Activated T-helper 2 cell treated with anti-CD3 and anti-CD28 coated beads, Interferon-gamma antibody, Interleukin-2, Interleukin-4, amounts not matched to agents 10 μg/mL and 5 μg/mL and 100 μg/mL, durations not matched to agents 14 hours and 24 hours and 36 hours (primary cell): ENCODE measurements at places on chromosomes 5 and 9. TPM values are rescaled to one million over a fixed set of nuclear protein-coding genes. Genes with fewer than 3 reads are reported as not detected.

Gene C5orf63
- 6.1 and 6.4 TPM in 2 replicates for total RNA-seq

Gene SHISAL2B
- not detected in 2 replicates for total RNA-seq

DNA sequence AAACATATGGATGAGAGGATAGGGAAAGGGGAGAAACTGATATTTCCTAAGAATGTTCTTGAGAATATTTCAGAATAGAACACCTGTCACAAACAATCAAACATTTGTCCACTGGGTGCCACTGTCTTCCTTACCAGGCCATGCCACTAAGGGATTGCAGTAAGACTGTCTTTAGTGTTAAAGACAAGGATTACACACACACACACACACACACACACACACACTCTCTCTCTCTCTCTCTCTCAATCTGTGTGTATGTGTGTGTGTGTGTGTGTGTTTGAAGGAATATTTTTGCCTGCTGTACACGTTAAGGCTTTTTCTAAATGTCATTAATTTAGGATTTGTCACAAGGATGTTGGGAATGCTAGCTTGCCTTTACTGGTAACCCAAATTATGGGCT, 54.4 kb downstream of the CCDC192 start:
- no peak overlapping the region for H3K4me3 ChIP-seq
- DNase-seq: no peak
- no peak overlapping the region for H3K27ac ChIP-seq
- H3K4me1 ChIP-seq: no peaks in the 10 kb centered on the region
- peaks cover 12% of the 10 kb centered on the region for H3K27me3 ChIP-seq

DNA sequence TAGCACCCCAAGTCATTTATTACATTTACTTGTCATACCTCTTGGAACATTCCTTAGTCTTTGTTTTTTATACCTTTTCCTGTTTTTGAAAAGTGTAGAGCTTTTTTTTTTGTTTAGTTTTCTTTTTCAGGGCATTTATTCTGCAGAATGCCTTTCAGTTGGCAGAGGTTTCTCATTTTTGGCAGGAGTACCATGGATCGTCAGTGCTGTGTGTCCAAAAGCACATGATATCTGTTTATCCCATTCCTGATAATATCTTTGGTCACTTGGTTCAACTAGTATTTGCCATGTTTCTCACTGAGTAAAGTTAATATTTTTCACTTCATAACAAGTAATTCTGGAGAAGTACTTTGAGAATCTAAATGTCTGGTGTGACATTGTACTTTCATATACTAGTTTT, 10.7 kb downstream of the OGN start:
- H3K27me3 ChIP-seq: no peaks in the 10 kb centered on the region
- H3K27ac ChIP-seq: no peak overlapping the region
- no peaks in the 10 kb centered on the region for H3K36me3 ChIP-seq
- no peak overlapping the region for H3K4me3 ChIP-seq
- H3K4me1 ChIP-seq: peaks cover 2% of the 10 kb centered on the region

GRCh38 chr5:109469896-109470662, 60.3 kb upstream of the PJA2 start:
- peaks cover 18% of the 10 kb centered on the region for H3K27me3 ChIP-seq
- H3K27ac ChIP-seq: no peak overlapping the region
- no peaks in the 10 kb centered on the region for H3K36me3 ChIP-seq
- H3K4me3 ChIP-seq: no peak overlapping the region
- no peak for DNase-seq
- H3K4me1 ChIP-seq: peaks cover 4% of the 10 kb centered on the region

DNA sequence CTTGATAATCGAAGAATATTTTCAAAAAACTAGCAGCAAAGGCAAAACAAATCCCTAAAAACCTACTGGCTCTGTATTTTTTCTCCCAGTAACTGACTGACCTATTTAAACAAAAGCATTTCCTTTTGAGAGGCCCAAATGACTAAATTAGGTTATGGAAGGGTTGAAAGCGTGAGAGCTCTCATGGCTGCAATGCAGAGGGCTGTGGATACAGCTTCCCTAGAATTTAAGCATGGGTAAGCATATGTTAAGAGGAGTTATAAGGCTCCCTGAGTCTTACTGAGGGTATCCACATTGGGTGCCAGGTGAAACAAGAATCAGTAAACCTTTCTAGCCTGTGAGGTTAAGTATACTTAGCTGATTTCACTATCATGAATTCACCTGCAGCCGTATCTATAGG, 32.3 kb downstream of the SHISAL2B start:
- H3K4me3 ChIP-seq: no peak overlapping the region
- no peak for DNase-seq
- H3K27ac ChIP-seq: no peak overlapping the region
- H3K4me1 ChIP-seq: peaks cover 7% of the 10 kb centered on the region
- H3K27me3 ChIP-seq: no peaks in the 10 kb centered on the region

DNA sequence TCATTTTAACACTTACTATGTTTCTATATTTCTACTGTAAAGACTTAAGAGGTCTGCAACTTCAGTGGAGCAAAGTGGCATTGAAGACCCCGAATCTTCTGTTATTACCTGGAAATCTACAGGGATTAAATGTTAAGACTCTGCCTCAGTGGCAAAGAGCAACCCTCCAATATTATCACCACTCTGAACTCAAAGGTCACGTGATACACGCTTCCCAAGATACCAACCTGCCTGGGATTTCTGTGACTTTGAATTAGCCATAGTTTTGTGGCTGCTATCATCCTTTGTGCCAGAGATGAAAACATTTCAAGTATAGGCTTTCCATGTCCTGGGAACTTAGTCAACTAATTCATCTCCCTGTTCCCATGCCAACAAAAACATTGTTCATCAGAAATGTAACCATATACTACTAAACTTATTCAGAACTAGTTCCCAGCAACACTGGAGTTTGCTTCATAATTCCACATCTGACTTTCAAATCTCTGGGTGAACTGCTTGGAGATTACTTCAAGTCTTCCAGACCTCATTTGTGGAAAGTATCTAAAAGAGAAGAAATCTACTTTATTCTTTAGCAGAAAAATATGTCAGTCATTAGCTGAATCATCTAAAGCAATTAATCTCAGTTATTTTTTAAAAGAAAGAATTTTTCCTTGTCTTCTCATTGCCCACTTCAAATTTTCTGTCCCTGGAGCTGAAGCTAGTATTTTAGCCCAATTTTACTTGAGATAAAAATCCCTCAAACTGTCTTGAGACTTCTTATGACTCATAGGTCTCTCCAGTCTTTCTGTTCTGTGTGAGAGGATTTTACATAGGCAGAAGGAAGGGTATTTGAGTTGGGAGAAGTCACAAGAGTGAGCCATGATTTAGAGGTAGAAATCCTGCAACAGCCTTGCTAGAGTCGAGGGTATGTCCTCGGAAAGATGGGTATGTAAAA, 83.0 kb downstream of the ZNF462 start:
- no peak for DNase-seq
- no peaks in the 10 kb centered on the region for H3K4me1 ChIP-seq

DNA sequence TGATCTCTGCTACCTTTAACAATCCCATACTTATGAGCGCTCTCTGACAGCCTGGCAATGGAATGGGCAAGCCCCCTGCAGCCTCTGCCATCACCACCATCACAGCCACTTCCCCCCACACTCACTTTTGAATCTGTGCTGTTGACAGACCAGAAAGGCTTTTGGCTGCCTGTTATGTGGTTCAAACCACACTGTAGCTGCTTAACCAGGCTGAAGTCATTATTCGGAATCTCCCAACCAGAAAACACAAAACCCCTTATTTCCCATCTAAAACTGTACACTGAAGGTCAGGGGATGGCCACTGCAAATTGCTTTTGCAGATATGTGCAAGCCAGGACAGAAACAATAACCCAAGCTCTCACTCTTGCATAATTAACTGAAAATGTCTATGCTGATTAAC, 35.8 kb downstream of the PTCH1 start:
- H3K36me3 ChIP-seq: no peaks in the 10 kb centered on the region
- H3K4me3 ChIP-seq: no peak overlapping the region
- no peak overlapping the region for H3K27ac ChIP-seq
- H3K27me3 ChIP-seq: peaks cover 9% of the 10 kb centered on the region
- no peak for DNase-seq
- no peaks in the 10 kb centered on the region for H3K4me1 ChIP-seq
